Sigmoid colon (tissue), 7 donors: ENCODE measurements at places on chromosomes 12 and 14. TPM values are rescaled to one million over a fixed set of nuclear protein-coding genes. Genes with fewer than 3 reads are reported as not detected.

DNA sequence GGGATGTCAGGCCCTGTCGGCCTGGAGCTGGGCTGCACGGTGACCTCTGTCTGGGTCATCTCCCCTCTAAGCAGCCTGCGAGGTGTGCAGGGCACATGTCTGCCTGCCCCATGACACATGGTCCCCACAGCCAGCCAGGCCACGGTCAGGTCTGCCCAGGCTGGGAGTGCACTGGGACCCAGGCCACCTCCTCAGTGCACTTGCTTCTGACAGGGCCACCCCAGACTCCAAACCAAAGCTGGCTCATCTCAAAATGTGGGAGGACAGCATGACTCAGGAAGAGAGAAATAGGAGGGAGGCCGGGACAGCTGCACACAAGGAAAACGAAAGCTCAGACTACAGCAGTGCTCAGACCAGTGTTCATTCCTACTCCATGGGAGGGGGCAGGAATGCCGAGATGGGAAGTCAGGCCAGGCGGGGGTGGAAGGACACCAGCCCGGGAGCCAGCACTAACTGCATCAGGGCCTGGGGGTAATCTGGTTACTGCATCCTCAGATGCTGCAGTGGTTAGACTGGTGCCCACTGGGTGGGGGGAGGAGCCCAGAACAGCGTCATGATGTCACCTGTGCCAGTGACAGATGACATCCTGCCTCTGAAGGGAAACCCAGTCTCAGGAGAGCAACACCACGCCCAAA lies 4.0 kb downstream of the P2RX2 start:
- no peak for DNase-seq

- DNase-seq: no peak
Observed at GRCh38 chr12:15214851-15215601, 6.2 kb downstream of the RERG start.

- no peak for DNase-seq
Observed at GRCh38 chr12:75533239-75533638, 21.8 kb upstream of the KRR1 start.

DNA sequence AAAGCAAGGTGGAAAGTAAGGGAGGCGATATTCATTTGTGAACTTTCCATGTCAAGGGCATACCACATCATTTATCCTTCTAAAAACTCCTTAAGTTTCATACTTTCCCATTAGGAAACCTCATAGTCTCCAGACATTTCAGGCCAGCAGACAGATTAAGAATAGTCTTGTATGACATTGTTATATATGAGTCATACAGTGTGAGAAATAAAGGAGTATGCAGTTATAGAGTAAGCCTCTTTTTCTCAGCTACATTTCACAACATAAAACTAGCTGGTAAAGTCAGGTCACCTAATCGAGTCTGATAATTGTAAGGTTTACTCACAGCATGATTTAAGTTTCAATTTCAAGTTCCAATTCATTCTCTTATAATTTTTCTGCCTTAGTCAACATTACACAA lies 164.3 kb downstream of the GRIP1 start:
- no peak for DNase-seq

DNA sequence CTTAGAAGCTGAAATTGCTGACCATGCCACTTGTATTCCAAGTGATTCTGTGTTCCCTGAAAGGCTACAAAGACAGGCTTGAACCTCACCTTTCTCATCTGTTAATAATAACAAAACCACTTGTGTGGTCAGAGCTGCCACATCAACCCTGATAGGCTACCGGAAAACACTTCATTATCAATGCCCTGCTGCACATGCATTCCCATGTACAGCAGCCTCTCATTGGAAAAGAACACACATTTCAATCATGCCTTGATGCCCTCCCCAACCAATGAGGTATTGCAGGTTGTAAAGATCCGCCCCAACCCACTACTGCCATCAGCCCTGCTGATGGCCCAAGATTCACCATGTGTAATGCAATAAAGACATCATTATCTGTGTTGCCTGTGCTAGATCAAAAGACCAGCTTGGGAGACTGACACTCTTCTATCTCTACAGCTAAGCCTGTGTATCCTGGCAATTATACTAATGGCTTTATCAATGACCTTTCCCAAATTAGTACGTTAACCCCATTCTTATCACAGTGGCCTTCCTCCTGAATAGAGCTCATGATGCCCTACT lies 2.8 kb downstream of the GPR19 start:
- DNase-seq: no peak

- no peak for DNase-seq
Observed at GRCh38 chr14:103702497-103703432, 12.5 kb downstream of the XRCC3 start.

DNA sequence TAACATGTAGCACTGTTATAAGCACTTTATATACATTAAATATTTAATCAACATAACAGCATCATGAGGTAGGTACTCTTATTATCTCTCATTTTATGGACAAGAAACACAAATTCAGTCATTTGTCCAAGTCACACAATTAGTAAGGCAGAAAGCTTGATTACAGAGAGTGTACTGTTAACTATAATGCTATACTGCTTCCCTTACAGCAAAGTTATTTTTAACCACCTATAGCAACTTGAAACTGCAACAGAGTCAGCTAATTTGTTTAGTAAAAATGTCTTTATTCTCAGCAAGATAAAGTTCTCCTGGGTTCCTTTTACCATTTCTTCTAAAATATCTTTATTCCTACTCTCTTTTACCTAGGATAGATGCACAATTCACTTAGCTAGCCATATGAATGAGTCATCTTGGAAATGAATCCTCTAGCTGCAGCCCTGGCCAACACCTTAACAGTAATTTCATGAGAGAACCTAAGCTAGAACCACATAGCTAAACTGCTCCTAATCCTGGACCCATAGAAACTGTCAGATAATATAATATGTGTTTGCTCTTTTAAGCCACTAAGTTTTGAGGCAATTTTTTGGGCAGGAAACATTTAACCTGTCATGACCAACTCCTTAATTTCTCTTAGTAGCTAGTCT lies 90.2 kb upstream of the HECTD1 start:
- no peak for DNase-seq

Gene GPRC5A
- polyA plus RNA-seq: 13.8 TPM

Gene TAS2R46
- not detected for polyA plus RNA-seq

Gene CLEC9A
- polyA plus RNA-seq: 0.46 TPM

DNA sequence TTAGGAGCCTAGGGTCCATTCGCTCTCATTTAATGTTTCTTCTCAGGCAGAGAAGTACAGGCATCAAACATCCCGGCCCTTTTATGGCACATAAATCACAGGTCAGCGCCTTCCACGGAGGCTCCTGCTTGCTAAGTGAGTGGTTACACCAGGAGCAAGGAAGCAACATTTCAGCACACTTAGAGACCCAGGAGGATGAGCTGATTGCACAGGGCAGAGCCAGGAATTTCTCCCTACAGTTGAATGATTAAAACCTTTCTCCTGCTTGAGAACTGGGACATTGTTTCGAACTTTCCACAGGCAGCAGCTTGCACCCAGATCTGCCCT lies 233.4 kb downstream of the SPTSSA start:
- no peak for DNase-seq

GRCh38 chr14:29710015-29710414 lies 217.6 kb downstream of the PRKD1 start:
- no peak for DNase-seq

DNA sequence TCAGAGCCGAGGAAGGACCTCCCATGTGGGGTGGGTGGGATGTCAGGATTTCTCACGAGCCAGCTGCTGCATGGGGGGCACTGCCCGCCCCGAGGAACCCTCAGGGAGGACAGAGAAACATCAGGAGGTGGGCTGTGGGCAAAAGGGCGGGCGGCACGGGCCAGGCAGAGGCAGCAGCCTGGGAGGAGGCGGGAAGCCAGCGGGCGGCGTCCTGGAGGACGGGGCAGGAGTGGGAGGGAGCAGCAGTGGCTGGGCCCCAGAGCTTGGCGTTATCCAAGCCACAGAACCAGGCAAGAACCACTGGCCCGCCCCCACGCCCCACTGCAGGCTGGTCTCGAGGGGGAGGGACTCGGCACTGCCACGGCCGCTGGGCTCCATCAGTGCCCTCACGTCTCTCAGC lies 2.4 kb downstream of the C14orf180 start:
- DNase-seq: no peak

DNA sequence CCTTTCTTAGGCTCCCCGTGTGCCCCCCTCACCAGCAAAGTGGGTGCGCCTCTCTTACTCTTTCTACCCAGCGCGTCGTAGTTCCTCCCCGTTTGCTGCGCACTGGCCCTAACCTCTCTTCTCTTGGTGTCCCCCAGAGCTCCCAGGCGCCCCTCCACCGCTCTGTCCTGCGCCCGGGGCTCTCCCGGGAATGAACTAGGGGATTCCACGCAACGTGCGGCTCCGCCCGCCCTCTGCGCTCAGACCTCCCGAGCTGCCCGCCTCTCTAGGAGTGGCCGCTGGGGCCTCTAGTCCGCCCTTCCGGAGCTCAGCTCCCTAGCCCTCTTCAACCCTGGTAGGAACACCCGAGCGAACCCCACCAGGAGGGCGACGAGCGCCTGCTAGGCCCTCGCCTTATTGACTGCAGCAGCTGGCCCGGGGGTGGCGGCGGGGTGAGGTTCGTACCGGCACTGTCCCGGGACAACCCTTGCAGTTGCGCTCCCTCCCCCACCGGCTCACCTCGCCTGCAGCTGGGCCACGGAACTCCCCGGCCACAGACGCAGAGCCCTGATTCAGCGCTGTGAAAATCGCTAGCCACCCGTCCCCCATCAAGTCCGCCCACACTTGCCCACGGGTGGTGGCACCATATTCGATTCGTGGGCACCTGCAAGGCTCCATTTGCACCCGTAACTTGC lies 1.3 kb downstream of the TMEM233 start:
- DNase-seq: no peak

Gene TAS2R31
- polyA plus RNA-seq: not detected

GRCh38 chr12:98228683-98229539 lies 286.5 kb upstream of the TMPO start:
- DNase-seq: no peak

Gene VRTN
- 0.23 TPM for polyA plus RNA-seq

GRCh38 chr12:39830852-39831520 lies 211.4 kb upstream of the ABCD2 start:
- no peak for DNase-seq

- no peak for DNase-seq
Observed at GRCh38 chr14:34201909-34202637, 251.2 kb upstream of the EGLN3 start.

DNA sequence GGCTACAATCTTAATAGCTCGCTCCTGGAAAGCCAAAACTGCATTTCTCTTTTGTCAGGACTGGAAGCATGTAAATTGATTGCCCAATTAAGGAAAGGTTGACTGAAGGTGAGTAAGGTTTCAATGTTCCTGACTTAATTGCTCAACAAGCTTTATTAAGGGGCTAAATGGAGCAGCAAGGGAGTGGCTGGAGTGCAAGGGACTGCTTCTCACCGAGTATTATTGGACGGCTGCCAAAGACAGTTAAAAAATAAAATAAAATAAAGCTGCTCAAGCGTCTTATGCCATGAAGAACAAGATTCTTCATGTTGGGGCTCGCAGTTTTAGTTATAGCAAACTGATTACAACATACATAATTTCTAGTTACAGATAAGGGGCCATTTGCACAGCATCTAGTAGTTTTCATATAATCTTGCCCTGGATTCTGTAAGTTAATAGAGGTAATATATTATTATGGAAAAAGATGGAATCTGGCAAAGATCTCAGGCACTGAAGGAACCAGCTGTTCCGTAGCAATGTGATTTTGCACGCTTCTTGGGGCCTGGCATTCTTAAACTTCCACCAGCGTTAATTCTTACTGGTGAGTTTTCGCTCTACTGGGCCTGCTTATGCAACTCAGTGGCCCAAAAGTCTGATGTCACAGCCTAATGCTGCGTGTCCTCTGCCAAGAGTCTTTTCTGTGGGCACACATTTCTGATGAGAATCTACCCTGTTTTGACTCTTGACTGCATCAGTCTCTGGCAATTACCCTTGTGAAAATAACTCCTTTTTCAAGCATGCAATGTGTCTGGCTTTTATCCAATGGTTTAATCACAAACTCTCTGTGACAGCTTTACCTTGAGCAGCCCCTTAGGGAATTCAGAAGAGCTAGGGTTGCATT lies 108.5 kb downstream of the SLC38A1 start:
- DNase-seq: peak; percentile 70

DNA sequence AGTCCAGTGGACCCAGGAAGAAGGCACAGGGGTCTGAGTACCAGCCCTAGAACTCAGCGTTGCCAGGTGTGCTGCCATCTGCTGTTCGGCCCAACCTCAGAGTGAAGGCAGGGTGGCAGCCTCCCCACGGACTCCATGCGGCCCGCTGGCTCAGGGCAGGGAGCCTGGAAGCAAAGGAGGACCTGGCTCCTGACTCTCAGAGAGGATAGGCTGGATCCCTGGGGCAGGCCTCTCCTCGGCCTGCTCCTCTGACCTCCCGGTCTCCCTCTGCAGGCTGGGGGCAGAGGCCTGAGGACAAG lies 10.1 kb downstream of the MCRS1 start:
- no peak for DNase-seq

DNA sequence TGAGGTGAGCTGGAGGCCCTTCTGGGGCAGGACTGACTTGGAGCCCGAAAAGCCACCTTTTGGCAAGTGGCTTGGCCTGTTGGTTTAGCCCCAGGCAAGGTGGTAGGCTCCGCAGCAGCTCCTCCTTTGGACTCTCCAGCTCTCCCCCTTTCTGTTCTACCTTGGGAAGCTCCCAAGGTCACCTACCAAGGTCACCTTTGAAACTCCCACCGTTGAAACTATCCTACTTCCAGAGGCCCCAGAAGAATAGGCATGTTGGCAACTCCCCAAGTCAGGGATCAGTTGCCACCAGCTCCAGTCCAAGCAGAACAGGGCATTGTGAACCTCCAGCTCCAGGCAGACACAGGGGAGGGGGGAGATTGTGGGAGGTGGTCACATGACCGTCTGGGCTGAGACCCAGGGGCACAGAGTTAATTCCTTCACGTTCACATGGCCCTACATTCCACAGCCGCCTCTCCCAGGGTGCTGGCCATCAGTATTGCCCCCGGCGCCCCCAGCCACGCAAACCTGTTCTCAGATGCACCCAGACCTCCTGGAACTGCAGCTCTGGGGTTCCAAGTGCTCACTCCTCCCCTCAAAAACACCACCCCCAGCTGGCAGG lies 14.4 kb downstream of the IRF2BPL start:
- peak; percentile 87 for DNase-seq

- no peak for DNase-seq
Observed at GRCh38 chr12:20631711-20632110, 63.4 kb upstream of the SLCO1C1 start.

DNA sequence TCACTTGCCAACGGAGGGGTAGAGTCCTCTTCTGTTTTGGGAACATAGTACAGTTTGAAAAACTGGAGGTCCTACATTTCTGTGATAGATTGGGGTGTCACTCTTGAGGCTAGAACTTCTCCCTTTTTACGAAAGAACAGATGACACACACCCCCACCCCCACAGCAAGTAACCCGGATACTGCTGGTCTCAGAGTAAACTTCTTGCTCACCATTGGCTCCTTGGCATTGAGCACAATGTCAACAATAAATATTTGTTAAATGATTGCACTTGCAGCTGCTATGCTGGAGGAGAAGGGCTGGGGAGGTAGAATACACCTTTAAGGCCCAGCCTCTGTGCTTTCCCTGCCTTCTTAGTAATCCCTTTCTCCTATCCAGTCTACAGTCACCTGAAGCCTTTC lies 149.8 kb downstream of the TGFB3 start:
- no peak for DNase-seq

DNA sequence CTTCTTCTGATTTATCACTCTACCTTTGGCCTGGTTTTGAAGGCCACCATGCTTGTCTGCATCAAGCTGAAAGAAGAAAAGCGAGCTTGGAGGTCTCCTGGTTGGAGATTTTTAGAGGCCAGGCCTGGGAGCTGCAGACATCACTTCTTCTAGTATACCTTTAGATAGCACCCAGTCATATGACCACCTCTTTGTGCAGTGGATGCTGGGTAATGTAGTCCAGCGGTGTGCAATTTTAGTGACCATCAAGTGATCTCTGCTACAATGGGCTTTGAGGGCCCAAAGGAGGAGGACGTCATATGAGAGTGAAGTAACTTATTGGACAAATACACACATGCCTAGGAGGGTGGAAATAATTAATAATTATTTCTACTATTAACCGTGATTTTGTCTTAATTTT lies 15.2 kb upstream of the WNT5B start:
- no peak for DNase-seq
